GM04504 (cell line): ENCODE measurements at places on chromosomes 2 and 18.

- DNase-seq, result no peak
Measured at GRCh38 chr2:202693503-202693902, 58.7 kb downstream of the FAM117B start.

- DNase-seq, result no peak
Measured at GRCh38 chr2:36569267-36569856, 28.6 kb downstream of the FEZ2 start.

- peak; percentile 96 for DNase-seq
Measured at GRCh38 chr2:234823877-234824376, 127.9 kb upstream of the SH3BP4 start.

GRCh38 chr2:84427235-84428138 lies 31.6 kb downstream of the SUCLG1 start:
- DNase-seq, result peak; percentile 38

GRCh38 chr2:67663776-67664175 lies 266.6 kb downstream of the ETAA1 start:
- no peak for DNase-seq

DNA sequence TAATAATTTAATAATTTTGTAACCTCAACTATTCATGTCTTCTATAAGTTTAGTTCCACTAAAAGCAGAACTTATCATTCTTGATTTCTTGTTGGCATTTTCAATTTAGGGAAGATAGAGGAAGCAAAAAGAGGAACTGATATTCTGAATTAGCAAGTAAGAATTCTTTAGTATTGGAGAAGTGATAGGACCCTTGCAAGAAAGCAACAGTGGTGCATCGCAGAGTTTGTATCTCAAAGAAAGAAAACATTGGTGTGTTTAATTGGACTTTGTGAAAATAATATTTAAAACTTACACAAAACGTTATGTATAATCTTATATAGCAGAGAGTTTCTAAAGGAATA lies 36.5 kb upstream of the TNFRSF11A start:
- DNase-seq, result no peak

DNA sequence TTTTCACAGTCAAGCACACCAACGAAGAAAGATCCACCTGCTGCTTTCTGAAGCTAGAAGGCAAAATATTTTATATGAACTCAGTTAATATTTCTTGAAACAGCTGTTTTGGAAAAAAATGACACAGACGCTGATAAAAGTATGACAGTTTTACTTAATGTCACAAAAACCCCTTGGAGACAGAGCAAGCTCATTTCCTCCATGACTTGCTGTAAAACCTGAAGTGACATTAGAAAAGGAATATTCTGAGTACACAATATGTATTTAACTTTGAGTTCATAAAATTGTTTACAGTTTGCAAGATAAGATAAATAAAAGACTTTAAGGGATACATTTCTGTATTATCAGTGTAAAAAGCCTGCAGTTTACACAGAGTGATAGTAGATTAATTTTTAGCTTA lies 105.4 kb downstream of the DSEL start:
- no peak for DNase-seq

DNA sequence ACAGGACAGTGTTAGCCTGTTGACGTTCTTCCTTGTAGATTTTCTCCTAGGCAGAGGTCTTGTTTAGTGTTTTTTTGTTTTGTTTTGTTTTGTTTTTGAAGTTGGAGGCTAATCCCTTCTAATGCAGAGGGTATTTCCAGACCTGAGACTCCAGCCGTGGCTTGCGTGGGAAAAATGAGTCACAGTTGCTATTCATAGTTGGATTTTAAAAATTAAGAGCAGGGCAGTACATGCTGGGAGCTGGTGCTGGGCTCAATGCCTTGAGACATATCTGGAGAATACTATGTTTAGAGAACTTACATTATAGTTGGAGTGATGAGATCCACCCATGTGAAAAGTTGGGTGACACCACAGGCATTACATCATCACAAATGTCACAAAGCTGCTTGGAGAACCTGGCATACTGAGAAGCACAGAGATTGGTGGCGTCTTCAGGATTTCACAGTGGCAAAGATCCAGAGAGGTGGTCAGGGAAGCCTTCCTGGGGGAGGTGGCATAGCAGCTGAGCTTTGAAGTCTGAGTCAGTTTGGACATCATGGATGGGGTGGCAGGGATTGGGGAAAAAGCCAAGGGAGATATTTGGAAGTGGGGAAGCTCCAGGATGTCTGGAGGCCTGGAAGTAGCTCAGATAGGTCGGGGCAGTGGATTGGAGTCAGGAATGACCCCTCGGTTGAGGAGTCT lies 249.4 kb downstream of the LOXHD1 start:
- DNase-seq, result no peak
